ENCODE measurements at places on chromosomes 2 and 18. TPM values are rescaled to one million over a fixed set of nuclear protein-coding genes. Genes with fewer than 3 reads are reported as not detected.

DNA sequence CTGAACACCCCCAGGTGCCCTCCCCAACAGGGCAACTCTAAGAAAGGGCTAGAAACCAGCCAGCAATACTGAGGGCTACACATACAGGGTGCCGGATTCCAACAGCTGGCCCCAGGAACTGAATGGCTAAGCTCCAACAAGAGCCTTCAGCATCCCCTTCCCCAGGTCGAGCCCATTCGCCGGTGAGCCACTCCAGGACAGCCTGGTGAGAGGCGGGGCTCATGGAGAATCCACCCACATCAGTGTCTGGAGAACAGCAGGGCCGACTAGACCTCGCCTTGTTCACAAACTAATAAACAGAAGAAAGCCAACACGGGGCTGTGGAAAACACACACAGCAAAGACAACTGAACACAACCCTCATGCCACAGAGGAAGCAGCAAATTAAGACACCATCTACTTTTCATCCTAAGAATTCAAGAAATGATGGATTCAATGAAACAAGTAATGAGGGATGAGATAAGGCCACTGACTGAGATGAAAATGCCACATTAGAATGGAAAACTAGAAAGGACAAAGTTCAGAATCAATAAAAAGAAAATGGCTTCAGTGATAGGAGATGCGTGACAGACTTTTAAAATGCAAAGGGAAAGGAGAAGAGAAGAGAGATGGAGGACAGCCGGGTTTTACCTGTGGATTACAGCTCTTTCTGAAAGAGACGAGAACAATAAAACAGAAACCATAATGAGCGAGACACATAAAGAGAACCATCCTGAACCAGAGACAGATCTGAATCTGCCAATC lies 8.2 kb downstream of the PER2 start:
- DNase-seq: no peak

DNA sequence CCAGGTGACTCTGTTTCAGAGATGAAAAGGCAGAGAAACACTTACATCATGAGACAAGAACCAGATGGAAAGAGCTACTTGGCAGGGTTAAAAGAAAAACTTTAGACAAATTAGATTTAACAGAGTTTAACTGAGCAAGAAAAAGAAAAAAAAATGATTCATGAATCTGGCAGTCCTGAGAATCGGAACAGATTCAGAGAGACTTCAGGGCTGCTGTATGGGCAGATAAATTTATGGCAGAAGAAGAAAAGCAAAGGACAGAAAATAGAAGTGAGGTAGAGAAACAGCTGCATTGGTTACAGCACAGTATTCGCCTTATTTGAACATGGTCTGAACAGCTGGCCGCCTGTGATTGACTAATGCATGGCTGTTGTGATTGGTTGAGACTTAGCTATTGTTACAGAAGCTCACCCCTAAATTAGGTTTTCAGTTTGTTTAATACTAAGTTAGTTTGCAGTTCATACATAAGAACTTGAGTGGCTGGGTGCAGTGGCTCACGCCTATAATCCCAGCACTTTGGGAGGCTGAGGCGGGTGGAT lies 43.0 kb upstream of the RHOB start:
- no peak for DNase-seq

DNA sequence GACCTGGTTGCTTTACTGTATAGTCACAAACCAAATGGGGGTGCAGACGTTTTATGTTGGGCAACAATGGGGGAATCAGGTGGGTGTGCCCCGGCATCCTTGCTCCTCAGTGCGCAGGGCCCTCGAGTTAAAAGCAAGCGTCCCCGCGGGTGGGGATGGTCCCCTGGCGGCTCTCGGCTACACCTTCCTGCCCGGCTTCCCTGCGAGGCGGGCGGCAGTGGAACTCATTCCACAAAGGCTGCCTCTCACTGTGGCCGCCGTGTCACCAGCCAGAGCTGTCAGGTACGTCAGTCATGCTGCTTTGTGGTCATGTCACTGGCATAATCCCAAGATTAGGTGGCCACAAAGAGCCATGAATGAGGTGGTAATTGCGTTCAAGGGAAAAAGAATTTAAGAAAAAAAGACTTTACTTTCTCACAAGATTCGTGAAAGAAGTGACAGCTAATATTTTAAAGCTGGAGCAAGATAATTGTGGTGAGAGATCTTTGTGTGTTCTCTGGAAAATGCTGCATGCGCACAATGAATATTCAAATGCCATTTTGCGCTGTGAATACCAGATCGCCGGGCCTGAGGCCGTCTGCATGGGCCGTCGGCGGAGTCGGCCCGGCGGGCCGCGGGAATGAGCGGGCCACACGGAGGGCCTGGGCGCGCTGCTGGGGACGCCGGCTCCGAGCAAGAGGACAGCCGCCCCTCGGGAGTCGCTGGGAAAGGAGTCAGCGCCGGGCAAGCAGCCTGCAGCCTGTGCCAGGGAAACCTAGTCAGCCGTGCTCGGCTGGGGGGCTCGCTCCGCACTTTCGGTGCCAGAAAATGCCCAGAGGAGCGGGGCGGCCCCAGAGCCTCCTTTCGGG lies 82.3 kb upstream of the LDLRAD4 start:
- DNase-seq: no peak

GRCh38 chr2:59029058-59029457 lies 787.9 kb upstream of the FANCL start:
- DNase-seq: no peak

GRCh38 chr2:35989040-35989439 lies 366.5 kb upstream of the CRIM1 start:
- DNase-seq: no peak

DNA sequence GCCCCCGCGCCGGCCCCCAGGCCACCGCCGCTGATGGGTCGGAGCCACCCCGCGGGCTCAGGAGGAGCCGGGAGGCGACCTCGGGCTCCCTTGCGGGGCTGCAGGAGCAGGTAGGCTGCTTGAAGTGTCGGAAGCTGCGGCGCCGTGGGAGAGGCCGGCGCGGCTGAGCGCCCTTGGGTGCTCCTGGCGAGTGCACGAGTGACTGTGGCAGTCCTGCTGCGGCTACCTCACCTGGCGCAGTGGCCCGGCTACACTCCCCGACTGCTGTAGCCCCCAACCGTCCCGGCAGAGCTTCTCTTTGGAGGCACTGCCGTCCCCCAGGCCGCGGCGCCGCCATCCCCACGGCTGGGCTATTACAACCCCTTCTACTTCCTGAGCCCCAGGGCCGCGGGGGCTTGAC lies 10.0 kb upstream of the LYPD6 start:
- DNase-seq: no peak

- no peak for DNase-seq
Measured at GRCh38 chr2:231394211-231395141, 1.0 kb upstream of the B3GNT7 start.

DNA sequence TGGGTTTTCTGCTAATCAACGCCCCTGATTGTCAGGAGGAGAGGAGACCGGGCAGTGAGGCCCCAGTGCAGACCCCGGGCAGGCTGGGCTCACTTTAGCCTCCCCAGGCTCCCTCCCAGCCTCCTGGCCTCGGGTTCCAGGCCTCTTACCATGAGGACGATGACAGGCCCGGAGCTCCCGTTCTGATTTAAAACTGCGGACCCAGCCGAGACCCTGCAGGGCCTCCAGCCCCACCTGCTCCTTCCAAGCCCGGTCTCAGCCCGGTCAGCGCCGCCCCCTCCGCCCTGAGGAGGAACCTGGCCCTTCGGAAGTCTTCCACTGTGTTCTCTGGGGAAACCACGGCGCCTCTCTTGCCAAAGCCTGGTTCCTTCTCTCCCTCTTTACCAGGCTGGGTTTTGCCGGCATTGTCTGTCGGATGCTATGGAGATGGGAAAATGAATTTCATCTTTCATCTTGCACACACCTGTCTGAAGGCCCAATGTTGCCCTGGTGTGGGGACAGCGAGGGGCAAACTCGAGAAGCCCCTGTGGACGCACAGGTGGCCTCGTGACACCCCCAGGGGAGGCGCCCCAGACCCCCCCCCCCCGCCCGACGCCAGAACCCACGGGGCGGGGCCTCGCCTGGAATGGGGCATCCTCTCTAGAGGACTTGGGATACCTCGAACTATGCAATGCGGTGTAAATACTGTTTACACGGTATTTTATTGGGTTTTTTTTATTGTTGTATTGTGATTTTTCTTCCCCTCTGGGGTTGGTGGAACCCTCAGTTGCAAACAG lies 37.7 kb upstream of the CTDP1 start:
- DNase-seq: no peak

GRCh38 chr2:133525613-133526529 lies 42.4 kb downstream of the NCKAP5 start:
- no peak for DNase-seq

DNA sequence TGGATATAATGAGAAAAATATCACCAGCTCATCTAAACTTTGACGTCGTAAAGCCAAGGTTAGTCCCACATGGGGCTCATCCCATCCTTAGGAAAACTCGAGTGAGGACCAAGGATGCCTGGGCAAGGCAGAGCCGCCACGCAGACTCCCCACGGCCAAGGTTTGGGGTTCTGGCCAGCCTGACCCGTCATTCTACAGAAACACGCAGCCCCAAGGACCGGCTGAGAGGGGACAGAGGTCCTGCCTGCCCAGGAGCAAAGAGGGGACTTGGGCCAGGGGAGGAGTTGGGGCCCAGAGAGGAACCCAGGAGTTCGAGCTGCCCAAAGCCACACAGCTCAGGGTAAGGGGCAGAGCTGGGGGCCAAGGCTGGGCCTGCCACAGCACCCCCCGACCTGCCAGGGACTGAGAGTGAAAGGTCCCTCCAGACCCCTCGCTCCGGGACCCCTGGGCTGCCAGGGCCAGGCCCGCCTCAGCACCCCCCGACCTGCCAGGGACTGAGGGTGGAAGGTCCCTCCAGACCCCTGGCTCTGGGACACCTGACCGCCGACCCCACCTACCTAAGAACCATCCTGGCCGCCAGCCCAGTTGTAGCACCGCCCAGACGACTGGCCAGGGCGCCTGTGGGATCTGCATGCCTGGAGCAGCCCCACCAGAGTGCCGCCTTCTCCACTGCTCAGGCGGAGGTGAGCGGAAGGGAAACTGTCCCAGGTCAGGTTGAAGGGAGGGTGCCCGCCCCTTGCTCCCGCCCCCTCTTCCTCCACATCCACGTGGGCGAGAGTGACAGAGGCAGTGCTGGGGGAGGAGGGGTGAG lies at the start of gene PDCD1:
Gene PDCD1 (minus strand): TSS at position 689 of the 811 bp plus-strand sequence. CDS start 56 bp downstream, at position 633.
- no peak for DNase-seq

DNA sequence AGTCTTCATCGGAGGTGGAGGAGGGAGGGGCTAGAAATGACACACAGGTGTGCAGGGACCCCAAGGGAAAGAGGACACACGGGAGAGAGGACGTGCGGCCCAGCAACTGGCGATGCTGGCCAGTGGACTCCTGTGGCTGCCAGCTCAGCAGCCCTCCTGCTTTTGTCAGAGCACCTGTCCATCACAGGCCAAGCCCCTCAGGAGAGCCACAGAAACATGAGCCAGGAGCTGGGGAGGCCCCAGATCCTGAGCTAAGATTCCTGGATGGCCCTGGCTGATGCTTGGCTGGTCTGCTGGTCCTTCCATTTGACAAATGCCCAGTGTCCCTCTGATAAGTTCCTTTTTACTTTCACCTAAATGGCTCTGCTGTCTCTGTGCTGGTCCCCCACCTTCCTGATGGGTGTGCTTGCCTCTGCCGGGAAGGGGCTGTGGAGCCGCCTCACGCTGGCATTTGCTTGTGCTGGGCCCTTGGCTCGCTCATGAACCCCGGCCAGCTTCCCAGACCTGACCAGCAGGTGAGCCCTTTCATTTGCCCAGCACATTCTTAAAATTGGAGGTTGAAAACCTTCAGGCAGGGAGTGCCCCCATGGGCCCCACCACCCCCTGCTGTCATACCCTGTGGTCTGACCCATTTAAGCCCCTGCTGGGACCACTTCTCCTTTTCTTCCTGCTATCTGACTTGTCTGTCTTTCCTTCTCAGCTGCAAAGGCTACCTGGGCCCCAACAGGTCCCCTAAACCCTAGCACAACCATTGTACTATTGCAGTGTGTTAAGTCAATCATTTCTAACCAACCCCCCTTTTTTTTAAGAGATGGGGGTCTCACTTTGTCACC lies 37.3 kb downstream of the CYP27C1 start:
- DNase-seq: no peak

DNA sequence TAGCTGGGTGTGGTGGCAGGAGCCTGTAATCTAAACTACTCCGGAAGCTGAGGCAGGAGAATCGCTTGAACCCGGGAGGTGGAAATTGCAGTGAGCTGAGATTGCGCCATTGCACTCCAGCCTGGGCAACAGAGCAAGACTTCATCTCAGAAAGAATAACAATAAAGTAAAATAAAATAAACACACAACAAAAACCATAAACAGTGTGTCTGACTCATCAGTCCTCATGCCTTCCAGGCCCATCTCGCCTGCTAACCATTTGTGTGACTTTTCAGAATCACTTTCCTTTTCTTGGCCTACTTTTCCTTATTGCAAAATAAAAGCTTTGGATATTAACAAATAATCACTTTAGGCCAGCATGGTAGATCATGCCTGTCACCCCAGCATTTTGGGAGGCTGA lies 42.0 kb upstream of the ASXL2 start:
- peak; percentile 13 for DNase-seq

- no peak for DNase-seq
Measured at GRCh38 chr2:88320076-88320773, 132.3 kb downstream of the FOXI3 start.

DNA sequence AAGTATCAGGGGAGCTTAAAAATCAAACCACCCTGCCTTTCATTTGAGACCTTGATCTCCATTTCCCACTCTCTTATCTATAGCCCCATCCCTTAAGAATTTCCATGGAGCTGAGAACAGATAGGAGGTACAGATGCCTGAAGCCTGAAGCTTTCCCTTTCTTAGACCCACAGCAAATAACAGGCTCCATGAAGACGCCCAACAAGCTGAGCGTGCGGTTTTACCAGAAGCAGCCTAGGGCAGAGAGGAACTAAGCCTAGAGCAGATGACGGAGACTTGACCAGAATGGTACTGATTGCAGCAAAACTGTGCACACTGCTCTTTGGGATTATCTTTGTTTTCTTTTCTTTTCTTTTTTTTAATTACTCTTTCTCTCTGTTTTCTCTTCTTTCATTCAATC lies 1.7 kb upstream of the ERBB4 start:
- DNase-seq: no peak

PTPRN gene
- 19.3 TPM for total RNA-seq

LCT gene
- total RNA-seq: not detected

PDE11A gene
- 0.91 TPM for total RNA-seq

TWIST2 gene
- total RNA-seq: 32.3 TPM

HAAO gene
- not detected for total RNA-seq

REG1B gene
- total RNA-seq: not detected

CSRNP3 gene
- 4.0 TPM for total RNA-seq

THSD7B gene
- not detected for total RNA-seq
